Bronchial epithelial cell (primary cell): ENCODE measurements at places on chromosomes 2 and 18.

DNA sequence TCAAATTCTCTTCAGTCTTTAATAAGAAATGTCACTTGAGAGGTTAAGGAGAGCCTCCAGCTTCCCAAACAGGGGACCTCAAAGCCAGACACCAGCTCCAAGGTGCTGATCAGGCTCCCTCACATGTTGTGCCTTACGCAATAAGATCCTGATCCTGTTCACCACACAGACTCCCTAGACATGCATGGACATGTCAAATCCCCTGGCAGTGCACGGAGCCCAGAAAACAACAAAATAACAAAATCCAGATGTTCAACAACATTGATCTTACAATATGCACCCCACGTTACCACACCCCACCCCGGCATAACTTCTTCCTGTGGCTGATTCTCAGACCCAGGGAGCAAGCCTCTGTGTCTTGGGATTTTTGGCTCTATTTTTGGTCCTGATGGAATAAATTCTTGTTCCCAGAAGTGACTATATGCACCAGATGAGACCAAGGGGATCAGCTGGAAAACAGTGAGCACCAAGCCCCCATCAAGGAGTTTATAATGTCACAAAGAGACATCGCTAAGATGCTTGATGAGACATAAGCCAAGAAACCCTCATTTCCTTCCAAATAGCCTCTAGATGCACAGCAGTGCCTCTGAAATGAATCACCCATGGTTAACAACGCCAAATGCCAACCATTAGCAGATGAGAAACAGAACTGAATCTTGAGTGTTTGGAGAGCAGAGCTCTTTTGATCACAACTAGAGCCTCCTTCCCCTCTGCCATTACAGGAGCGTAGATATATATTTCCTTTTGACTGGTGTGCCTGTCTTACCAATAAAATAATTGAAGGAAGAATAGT is 198.2 kb downstream of the PRKCE start:
- DNase-seq: peak; percentile 88

DNA sequence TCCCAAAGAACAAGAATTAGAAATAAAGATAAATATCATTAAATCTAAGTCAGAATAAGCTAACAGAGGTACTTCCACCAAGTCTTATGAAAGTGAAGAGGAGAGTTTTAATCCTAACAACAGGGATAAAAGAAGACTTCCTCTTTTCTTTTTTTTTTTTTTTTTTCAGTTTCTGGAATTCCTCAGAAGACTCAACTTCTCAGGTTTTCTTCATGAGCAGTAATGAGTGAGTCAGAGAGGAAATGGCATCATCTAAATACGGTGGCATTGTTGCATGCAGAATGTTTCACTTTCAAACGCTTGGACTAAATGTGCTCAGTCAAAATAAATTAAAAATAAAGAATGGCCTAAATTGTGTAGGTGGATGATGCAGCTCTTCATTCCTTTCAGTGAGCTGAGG is 45.6 kb upstream of the ARHGAP15 start:
- peak; percentile 93 for DNase-seq

GRCh38 chr2:104538077-104538476 is 315.8 kb upstream of the POU3F3 start:
- DNase-seq: no peak

- DNase-seq: peak; percentile 89
Observed at GRCh38 chr18:2302628-2303516, 268.4 kb downstream of the METTL4 start.

DNA sequence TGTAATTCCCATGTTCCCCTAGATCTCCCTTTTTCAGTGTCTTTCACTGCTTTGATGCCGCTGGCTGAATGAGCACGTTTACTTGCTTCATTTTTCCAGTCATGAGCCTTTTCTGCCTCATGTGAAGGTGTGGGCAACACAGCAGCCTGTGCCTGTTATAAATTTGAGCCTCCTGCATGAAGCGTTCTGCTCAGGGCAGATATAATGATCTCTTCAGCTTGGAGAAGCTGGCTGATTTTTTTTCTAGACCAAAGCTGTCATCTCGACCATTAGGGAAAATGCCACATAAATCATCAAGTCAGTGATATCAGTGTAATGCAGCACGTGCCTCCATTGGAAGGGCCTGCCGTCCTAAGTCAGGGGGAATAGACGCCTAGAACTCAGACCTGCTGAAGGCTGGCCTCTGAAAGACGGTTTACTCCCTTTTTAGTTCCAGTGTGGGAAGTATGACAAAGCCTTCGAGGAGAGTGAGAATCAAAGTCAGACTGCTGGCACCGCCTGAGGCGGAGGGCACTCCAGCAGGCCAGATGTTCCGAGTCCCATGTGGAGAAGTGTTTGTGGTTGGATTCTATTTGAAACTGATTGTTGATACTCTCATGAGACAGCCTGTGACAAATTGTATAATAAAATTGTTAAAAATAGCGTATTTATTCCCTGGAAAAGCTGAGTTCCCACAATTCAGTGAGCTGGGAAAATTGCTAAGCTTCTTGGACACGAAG is 196.5 kb downstream of the MYO1B start:
- DNase-seq: no peak

DNA sequence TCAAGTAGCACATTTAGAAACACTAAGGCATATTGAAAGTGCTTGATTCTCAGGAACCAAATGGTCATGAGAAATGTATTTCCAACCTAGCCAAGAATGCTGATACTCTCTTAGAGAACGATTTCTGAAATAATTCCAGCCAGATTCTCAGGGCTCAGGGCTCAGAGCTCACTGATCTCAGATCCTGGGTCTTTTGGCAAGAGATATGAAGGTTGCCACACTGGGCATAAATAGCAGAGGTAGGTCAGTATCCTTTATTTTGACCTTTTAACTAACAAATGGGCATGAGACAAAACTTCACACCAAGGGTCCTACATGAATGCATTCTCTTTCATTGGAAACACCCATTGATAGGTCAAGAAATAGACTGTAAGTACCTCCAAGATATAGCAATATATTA is 364.1 kb downstream of the ALK start:
- no peak for DNase-seq

DNA sequence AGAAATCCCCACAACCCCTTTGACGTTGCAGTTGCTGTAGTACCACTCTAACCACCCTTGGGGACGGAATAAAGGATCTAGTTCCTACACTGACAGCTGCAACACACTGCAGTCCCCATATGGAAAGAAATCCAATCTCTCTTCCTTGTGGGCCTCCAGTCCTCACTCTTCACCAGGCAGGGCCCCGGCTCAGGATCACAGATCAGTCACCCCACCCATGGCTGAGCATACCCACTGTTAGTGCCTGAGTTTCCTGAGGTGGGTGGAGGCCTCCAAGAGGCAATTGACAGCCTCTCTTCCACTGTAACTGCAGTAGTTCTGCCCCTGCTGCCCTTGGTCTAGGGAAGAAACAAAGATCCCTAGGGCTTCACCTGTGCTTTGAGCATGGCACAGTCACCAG is 670.0 kb upstream of the CDH2 start:
- DNase-seq: no peak

DNA sequence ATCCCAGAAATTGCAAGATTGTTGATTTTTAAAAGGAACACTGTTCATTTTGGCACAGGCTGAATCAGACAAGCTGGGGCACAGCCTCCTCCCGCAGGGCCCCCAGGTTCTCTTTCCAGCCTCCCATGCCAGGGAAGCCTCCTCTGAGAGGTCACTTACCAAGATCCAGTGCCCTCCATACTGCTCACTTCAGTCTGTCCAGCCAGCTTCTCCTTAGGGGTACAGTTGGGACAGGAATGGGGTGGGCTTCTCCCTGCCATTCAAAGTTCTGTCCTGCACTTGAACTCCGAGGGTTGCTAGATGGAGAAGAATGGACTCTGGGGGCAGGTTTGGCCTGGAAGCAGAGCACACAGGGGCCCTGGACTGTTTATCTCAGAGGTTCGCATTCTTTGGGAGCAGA is 7.5 kb upstream of the CYP26B1 start:
- DNase-seq: no peak

- DNase-seq: no peak
Observed at GRCh38 chr2:216475767-216476166, 22.9 kb upstream of the RPL37A start.

GRCh38 chr2:25817630-25818029 is 60.7 kb downstream of the ASXL2 start:
- no peak for DNase-seq

GRCh38 chr2:40325116-40325515 is 126.8 kb downstream of the SLC8A1 start:
- no peak for DNase-seq

- DNase-seq: peak; percentile 94
Observed at GRCh38 chr2:237291138-237291792, 122.7 kb downstream of the COL6A3 start.
